ENCODE measurements at places on chromosomes 5 and 9. TPM values are rescaled to one million over a fixed set of nuclear protein-coding genes. Genes with fewer than 3 reads are reported as not detected.

GRCh38 chr9:114193090-114193489, 37.8 kb downstream of the COL27A1 start:
- no peak for ATAC-seq

- no peak for ATAC-seq
These were observed 15.0 kb upstream of the SREK1 start for GRCh38 chr5:66129144-66129543.

GRCh38 chr5:82749461-82749820, 327.8 kb downstream of the TMEM167A start:
- no peak for ATAC-seq

- ATAC-seq: no peak
These were observed 69.0 kb downstream of the WNK2 start for GRCh38 chr9:93252781-93253530.

The OTULINL gene
- 7.9 TPM for total RNA-seq

The PCDHB10 gene
- 6.4 TPM for total RNA-seq

The ASPN gene
- 36.3 TPM for total RNA-seq

The C5 gene
- 7.8 TPM for total RNA-seq

All from gastroesophageal sphincter (tissue), 4 donors.